ENCODE measurements at places on chromosomes 16 and 17.

DNA sequence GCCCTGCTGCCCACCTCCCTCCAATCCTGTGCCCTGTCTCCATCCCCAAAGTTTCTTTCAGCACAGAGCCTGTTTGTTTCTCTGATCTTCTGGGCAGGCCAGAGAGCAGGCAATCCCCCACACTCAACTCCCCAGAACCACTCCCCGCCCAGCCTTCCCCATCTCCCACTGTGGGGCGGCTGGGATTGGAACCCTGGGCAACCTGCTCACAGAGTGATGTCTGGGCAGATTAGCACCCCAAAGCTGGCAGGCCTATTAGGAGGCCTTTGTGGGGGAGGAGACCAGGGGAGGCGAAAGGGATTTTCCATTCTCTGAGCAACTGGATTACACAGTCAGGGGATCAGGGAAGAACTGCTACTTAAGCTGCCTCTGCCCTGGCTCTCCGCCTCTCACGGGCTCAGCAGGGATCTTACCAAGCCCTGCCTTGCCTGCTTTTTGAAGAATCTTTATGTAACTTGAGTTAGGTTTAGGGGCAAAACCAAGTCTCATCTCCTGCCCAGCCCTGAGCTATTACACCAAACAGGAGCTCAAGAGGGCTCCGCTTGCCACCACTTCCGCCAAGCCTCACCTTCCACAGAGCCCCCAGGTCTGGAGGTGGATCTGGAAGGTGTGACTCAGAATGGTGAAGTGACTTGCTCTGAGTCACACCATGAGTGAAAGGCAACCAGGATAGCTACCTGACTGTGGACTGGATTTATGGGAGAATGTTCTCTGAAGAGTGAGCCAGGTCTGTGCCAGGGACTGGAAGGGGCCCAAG lies 16.0 kb upstream of the LHX1 start:
- DNase-seq = no peak

GRCh38 chr16:27287887-27288286 lies 19.3 kb upstream of the NSMCE1 start:
- peak; percentile 63 for DNase-seq

- no peak for DNase-seq
Observed at GRCh38 chr16:62648256-62648655, 612.0 kb upstream of the CDH8 start.

DNA sequence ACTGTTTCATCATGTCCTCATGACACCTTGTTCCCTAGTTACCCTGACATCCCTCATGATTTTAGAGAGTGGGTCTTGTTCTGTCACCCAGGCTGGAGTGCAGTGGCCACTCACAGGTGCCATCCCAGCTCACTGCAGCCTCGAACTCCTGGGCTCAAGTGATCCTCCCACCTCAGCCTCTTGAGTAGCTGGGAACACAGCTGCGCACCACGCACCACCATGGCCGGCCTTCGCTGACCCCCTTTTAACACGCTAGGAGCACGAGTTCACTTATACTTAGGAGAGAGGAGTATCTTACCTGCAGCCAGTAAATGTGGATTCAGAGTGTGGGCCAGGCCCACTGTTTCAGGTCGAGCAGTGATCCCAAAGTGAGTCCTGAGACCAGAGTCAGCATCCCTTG lies 21.4 kb downstream of the NT5M start:
- DNase-seq = no peak

DNA sequence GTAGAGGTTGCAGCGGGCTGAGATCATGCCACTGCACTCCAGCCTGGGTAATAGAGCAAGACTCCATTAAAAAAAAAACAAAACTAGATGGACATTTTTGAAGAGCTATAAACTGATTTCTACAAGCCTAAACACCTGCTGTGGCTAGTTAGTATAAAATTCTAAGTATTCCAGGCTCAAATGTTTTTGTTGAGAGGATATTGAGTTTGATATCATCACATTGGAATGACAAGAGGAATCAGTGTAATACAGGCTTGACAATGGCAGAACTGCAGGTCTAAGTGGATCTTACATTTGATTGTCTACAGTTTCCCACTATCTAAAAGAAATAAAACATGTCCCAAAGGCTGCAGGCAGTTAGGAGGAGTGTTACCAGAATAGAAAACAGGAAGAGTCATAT lies 23.9 kb upstream of the DLX3 start:
- DNase-seq = no peak

DNA sequence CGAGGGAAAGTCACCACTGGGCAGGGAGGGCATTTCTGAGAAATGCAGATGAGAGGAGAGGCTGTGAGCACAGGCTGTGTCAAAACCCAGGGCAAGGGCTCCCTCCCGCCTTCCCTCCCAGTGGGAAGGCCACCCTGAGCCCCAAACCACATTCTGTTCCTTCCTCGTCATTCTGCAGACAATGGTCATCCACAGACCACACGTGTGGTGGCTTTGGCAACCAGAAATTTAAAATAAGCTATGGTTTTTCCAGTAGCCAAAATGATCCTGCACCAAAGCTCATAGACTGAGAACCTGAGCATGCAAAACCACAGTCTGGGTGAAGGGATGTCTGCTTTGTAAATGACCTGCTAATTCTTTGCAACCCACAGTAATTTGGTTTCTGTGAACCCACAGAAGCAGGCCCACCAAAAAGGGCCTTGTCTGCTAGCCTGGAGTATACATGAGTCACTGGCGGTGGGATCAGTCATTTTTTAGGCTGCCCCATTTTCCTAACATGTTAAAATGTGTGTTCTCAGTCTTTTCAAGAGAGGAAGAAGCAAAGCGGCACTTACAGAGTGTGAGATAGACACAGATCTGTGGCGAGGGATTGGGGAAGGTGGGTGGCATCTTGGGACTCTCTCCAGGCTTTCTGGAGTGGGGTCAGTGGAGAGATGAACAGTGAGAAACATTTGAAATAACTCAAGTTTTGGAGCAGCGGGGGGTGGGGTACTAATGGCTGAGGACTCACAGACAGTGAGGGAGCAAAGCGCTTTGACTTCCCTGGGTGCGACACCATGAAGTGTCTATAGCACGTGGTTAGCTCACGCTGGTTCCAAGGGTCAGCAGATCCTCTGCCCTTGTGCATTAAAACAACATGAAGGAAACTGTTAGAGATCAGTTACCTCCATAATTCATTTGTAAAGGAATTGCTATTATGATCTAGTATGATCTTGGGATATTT lies 20.5 kb downstream of the GRB7 start:
- peak; percentile 95 for DNase-seq

- no peak for DNase-seq
Observed at GRCh38 chr16:67650023-67650422, 5.1 kb downstream of the CARMIL2 start.

DNA sequence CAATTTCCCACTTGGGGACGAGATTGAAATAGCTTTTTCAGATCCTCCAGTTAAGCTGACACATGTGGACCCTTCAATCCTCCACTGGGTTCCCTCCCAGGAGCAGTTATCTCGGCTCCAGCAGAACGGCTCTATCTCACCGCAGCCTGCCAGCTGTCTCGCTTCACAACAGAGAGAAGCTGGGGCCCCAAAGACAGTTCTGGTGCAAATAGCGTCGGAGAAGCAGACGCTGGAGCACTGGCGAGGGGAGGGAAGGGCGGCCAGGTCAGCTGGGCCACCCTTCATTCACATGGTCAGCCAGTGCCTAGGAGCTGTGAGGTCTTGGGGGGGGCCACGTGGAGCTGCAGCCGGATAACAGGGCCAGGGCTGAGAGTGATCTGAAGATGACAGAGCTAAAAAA lies 141.3 kb upstream of the SDK2 start:
- DNase-seq = no peak

GRCh38 chr16:89444151-89444723 lies 46.1 kb downstream of the ANKRD11 start:
- no peak for DNase-seq

- no peak for DNase-seq
Observed at GRCh38 chr17:63488851-63489250, 12.0 kb downstream of the ACE start.

DNA sequence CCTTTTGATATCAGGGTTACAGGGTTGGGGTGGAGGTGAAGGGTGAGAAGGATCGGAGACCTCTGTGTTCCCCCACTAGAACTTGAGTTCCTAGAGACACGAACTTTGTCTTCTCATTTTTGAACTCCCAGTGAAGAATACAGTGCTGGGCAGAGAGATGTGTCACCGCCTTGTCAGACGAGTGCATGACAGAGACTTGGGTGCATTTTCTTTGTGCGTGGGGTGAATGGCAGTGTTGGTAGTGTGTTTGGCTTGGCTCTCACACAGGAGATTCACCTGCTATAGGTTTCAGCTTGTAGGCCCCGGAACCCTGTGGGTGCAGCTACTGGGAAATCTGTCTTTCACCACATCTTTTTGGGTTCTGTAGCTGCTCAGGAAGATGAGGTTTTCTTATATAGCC lies 40.0 kb upstream of the CCR7 start:
- DNase-seq = no peak

GRCh38 chr17:48530208-48530886 lies 464 bp downstream of the HOXB1 start:
- DNase-seq = no peak

DNA sequence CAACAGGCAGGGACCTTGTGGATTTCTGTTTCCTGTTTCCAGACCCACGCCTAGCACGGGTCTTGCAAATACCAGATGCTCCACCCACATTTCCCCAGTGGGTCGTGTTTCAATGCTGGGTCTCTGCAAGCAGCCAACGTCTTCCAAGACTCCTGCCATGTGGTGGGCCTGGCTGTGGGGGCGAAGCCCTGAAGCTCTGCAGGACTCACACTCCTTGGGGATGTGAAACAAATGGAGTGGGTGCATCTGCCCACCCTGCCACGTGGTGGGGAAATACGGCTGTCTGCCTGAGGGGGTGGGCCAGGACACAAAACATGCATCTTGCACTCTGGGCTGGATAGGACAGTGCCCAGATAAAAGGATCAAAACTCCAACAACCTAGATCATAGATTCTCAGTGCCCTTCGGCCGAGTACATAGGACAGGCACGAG lies 32.6 kb downstream of the FA2H start:
- peak; percentile 57 for DNase-seq

DNA sequence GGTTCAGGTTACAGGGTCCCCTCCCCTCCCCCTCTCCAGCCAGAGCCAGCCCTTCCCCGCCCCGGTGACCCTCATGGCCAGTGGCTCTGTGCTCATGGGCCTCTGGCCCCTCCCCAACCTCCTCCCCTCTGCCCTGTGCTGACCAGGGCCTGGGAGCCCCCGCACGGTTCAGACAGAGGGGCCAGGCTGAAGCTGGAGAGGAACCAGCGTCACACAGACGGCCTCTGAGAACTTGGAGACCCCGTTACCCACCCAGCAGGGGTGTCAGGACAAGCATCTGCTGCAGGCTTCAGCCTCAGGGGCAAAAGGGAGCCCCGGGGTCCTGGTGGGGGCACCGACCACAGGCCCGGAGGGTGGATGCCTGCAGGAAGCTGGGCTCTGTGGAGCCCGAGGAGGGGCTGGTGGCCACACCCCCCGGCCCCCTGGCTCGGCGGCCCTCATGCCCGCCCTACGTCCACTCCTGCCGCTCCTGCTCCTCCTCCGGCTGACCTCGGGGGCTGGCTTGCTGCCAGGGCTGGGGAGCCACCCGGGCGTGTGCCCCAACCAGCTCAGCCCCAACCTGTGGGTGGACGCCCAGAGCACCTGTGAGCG lies at the start of gene WFIKKN1:
Gene WFIKKN1 (plus strand): TSS at position 171 of the 591 bp plus-strand sequence. CDS start 269 bp downstream, at position 440.
- DNase-seq = no peak

GRCh38 chr17:78168242-78168902 lies at the start of gene SYNGR2:
SYNGR2 (plus strand) TSS chr17:78168581; CDS start chr17:78168617, 36 bp downstream.
- peak; percentile 66 for DNase-seq

DNA sequence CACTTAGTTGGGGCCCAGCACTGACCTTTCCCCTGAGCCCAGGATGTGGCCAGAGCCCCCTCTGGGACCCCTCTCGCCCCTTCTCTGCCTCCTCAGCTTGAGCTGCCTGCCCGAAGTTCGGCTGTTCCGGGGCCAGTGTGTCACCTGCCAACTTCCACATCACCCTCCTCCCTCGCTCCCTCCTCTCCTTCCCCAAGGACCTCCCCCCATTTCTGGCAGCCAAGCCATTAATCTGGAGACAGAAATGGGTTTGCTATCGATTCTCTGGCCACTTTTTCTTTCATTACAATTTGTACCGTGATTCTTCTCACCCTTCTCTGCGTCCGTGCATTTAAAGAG lies 8.8 kb upstream of the ADAM11 start:
- no peak for DNase-seq

GRCh38 chr17:28145348-28145747 lies 102.9 kb downstream of the NLK start:
- no peak for DNase-seq

GRCh38 chr16:86198206-86199118 lies 299.5 kb downstream of the IRF8 start:
- DNase-seq = no peak

DNA sequence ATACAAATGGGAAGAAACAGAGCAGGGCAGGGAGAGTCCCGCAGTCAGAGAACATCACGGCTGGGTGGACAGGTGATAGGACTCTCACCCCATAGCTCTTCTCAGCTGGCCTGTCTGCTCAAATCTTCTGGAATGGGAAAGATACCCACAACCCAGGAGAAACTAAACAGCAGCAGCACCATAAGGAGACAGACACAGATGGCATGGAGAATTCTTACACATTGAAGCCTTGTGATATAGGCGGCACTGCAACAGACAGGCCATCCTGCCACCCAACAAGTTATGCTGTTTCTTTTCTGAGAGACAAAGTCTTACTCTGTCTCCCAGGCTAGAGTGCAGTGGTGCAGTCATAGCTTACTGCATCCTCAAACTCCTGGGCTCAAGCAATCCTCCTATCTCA lies 8.6 kb upstream of the ANKRD40CL start:
- no peak for DNase-seq

- DNase-seq = no peak
Observed at GRCh38 chr16:20933589-20933988, 33.0 kb downstream of the LYRM1 start.

DNA sequence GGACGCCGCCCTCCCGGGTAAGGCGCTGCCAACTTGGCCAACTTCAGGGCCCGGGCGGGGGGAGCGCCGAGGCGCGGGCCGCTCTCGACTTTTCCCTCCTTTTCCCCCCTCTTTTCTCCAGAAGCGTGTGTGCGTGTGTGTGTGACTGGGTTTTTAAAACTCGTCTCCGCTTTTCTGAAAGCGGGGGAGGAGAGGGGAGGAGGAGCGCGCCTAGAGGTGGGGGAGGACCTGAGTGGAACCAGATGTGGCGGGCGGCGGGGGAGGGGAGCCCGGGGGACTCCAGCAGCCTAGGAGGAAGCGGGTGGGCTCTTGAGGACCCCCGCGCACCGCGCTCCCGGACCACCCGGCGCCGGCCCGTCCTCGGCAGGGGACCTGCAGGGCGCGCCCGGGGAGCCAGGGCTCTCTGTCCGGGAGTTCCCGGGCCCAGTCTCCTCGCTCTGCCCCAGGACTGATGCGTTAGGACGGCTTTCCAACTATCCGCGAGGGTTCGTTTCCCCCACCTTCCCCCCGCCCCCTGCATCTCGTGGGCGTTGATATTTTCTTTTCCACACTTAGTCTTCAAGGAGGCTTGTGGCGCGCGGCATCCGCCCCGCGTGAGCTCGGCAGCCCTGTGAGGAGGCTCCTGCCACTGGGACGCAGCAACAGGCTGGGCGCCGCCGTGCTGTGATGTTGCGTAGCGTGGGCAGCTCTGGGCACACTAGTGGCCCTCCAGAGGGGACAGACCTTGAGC lies 599 bp downstream of the MRC2 start:
- peak; percentile 39 for DNase-seq

GRCh38 chr17:49438436-49439278 lies 24.0 kb upstream of the PHB1 start:
- DNase-seq = peak; percentile 84

Data from MV-4-11 (cell line).